ENCODE measurements at places on chromosomes 1 and 21. TPM values are rescaled to one million over a fixed set of nuclear protein-coding genes. Genes with fewer than 3 reads are reported as not detected.

The TLR5 gene
- total RNA-seq: 2.1 TPM

The CACNA1S gene
- total RNA-seq: not detected

The AXDND1 gene
- total RNA-seq: not detected

The FYB2 gene
- total RNA-seq: not detected

The CELA2A gene
- total RNA-seq: not detected

Measured in airway epithelial cell (primary cell).